ENCODE measurements at places on chromosomes 12 and 14.

DNA sequence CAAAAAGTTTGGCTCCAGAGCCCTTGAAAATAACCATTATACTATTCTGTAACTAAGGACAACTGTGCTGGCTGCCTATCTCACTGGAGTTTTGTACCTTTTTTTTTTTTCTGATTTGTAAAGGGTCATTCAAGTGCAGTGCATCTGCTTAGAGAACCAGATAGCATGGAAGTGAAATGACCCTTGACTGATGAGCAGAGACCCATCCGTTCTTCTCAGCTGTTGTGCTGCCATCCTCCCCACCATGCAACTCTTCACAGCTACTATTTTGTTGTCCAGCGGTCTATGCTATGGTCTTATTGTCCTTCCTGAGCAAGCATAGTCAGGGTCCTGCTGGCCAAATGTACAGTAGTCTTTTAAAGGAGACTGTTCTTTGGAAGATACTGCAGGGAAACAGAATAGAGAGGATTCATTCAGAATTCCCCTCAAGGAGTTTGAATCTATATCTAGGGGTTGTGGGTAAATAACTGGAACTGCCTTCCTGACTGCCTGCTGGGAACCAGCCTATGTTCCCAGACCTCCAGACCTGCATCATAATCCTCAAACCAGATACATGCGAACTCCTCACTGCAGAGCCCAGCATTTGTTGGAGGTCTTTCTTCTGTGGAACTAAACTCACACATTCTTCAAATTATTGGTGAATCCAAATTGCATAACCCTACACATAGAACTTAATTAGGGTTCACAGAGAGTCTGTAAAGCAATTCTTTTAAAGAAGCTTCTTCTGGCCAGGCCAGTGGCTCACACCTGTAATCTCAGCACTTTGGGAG is 41.1 kb downstream of the GPR19 start:
- no peak for DNase-seq

GRCh38 chr12:51160814-51161459 is 12.0 kb downstream of the TFCP2 start:
- no peak for DNase-seq

DNA sequence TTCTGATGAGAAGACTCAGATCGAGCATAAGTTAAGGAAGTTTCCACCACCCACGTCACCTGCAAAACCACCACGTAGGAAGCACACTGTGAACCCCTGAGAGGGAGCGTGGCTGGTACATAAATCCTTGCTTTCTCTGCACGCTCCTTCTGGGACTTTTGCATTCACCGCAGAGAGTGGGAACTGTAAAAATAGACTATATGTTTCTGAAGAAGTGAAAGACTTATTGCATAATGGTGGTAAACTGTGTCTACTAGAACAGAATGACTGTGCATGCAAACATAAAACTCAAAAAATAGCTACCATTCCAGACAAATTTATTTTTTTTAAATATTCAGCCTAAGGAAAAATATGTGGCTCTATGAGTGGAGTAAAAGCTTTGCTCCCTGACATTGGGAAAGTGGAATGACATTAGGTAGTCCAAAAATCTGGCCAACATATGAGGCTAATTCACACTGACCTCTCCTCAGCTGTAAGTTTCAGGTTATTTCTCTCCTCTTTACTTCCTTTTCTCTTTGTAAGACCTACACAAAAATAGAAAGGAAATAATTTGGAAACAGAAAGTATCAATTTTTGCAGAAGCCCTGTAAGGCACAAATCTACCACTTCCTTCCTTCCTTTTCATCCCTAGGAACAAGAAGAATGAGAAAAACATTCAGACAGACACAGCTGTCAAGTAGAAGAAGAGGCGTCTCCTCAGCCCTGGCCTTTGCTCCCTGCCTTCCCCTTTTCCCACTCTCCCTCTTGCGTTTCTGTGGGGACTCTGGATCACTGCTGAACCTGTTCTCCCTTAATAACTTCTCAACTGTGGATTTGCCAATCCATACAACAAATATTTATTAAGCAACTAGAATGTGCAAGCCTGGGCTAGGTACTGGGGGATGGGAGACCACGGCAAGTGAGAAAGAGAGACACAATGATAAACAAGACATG is 264.3 kb upstream of the FOXN3 start:
- DNase-seq, result peak; percentile 48

- DNase-seq, result no peak
Observed at GRCh38 chr12:48220701-48221100, 17.6 kb upstream of the OR10AD1 start.

DNA sequence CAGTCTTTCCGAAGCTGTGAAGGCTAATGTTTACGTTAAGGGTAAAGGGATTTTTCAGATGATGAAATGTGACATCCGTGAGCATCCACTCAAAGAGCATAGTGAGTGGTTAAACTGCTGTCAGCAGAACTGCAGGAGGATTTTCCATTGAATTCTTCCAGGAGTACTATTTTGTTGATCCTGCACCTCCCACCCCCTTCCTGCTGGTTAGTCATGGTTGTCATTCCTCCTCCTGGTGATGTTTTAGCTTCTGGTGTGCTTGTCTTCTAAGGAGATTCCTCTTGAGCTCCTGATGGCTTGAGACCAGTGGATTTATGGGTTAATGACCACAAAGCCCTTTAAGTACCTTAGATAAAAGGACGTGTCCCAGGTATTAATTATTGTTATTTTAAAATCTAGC is 2.4 kb upstream of the GPRC5D start:
- no peak for DNase-seq

DNA sequence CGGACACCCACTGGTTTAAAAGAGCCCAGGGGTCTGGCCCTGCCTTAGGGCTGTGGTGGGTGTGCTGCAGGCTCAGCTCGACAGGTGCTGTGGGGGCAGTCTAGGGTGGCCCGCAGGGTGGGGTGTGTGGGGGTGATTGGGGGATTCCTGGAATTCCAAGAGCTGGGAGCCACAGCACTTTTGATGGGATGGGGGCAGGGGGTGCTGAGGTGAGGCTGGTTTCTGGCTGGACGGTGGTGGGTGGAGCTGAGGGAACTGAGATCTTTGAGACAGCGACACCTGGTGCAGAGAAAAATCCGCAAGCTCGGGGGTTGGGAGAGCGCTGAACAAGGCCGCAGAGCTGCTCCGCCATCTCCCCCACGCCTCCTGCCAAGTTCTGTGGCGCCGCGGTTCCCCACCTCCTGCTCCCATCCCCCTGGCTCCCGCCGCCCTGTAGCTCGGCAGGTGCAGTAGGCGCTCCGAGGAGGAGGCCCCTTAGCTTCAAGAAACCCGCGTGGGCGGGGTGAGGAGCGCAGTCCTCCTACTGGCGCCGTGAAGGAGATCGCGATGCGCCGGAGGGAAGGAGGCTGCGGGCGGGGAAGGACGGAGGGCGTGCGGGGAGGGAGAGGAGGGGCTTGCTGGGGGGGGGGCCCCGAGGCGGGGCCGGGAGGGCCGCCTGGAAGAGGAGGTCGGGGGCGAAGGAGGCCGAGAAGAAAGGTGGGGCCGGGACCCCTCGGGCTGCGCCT is 1.3 kb upstream of the TEDC1 start:
- peak; percentile 84 for DNase-seq

- DNase-seq, result no peak
Observed at GRCh38 chr14:32258336-32258993, 55.4 kb upstream of the RNU6-8 start.
